Hematopoietic multipotent progenitor cell treated with erythropoietin and hydrocortisone succinate and interleukin-3 and kit ligand, for 6 days (in vitro differentiated cells): ENCODE measurements at places on chromosomes 11 and 22.

GRCh38 chr22:48233586-48233985, 1471.1 kb downstream of the TBC1D22A start:
- DNase-seq: no peak

GRCh38 chr11:2579315-2580060, 120.3 kb downstream of the KCNQ1OT1 start:
- DNase-seq: no peak

GRCh38 chr11:47512701-47513100, 40.2 kb downstream of the CELF1 start:
- no peak for DNase-seq

GRCh38 chr11:34836958-34837856, 79.0 kb downstream of the APIP start:
- peak; percentile 26 for DNase-seq

- no peak for DNase-seq
Measured at GRCh38 chr11:126700768-126701519, 299.6 kb downstream of the KIRREL3 start.

GRCh38 chr22:30036656-30037055, 43.6 kb upstream of the HORMAD2 start:
- peak; percentile 15 for DNase-seq

GRCh38 chr11:67006029-67006884, 16.7 kb upstream of the SYT12 start:
- DNase-seq: peak; percentile 60

DNA sequence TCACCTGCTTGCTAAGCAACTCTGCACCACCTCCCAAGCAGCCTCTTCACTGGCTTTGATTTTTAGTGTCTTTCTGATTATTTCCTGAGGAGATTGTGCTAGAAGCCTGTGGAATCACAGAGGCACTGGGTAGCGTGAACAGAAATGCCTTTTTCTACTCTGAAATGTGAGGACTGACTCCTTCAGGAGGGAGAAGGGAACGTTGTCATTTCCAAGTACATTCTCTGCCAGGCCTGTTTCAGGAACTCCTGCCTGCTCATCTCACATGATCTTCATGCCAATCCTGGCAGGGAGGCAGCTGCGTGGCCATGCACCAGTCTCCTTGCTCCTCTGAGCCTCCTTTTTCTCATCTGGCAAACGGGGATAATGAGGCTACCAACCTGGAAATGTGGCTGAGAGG, 49.8 kb upstream of the PRDM11 start:
- DNase-seq: no peak

DNA sequence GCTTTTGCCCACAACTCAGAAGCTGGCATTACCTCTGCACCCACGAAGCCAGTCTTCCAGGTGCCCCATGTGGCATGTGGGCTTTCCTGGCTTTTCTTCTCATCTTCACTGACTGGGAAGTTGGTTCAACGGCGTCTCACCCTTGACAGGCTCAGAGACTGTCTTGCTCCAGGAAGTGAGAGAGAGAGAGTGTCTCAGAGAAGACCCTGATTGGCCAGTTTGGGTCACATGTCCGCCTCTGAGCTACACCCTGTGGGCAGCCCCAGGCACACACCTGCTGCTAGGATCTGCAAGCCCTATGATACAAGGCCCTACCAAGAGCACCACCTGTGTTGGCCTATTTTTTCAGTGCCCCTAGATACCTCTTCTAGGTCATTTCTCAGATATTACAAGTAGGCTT, 39.0 kb downstream of the RTL6 start:
- DNase-seq: no peak

GRCh38 chr11:128927683-128928336, 14.9 kb downstream of the TP53AIP1 start:
- DNase-seq: no peak

GRCh38 chr11:70251659-70252321, 18.7 kb upstream of the PPFIA1 start:
- no peak for DNase-seq

DNA sequence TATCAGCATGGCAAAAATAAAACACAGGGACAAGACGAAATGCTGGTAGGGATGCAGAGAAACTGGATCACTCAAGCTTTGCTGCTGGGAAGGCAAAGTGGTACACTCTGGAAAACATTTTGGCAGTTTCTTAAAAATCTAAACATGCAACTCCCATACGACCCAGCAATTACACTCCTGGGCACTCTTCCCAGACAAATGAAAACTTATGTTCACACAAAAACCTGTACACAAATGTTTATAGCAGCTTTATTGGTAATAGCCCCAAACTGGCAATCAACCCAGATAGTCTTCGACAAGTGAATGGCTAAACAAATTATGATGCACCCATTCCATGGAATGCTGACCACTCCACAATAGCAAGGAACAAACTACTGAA, 35.8 kb upstream of the PRR5 start:
- DNase-seq: no peak

DNA sequence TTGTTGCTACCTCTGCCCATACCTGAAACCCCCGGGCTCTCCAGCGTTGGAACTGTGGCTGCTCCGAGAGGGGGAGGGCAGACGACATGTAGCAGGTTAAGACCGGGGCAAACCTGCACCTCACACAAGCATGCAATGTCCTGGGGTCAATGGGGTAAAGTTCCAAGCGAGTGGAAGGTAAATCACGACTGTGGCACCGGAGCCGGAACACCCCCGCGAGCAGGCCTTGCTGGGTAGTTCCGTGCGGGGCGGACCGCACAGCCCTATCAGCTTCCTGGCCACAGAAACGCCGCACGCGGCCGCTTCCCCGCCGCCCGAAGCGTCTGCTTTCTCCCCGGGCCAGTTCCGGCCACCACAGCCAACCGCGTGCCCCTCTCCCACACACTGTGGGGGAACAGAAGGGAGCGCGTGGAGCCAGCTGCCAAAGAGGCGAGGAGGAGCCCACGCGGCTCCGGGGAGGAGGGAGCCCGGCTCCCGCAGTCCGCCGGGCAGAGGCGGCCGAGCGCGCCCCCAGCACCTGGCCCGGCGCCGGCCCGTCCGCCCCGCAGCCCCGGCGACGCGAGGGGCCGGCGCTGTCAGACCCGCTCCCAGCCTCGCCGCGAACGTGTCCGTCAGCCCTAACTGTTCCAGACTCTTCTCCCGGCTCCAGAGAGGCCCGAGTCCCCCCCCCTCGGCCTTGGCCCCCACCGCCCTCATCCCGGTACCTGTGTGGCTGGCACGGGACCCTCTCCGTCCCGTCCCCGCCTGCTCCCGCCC, 1.6 kb downstream of the SPTBN2 start:
- no peak for DNase-seq

DNA sequence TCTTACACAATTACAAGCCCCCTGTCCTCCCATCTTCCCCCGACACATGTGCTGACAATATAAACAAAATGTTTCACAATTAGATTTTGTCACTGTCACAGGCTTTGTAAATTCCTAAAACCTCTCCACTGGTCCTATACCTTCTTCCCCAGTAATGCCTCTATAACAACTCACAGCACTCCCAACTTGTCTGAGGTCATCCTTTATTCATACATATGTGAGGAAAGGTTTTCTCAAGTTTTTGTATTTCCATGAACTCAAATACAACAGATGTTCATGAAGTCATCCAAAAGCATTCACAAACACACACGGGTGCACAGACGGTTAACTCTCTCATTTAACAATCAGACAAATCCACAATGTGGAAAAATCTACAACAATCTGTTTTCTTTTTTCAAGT, 1.9 kb downstream of the OR52H1 start:
- DNase-seq: no peak

GRCh38 chr22:42145175-42145574, 14.6 kb upstream of the CYP2D6 start:
- DNase-seq: no peak
